Bone marrow (tissue), 2 donors: ENCODE measurements at places on chromosomes 7 and 10.

- no peak for DNase-seq
These were observed 335.4 kb downstream of the CXCL12 start for GRCh38 chr10:44049301-44050015.

DNA sequence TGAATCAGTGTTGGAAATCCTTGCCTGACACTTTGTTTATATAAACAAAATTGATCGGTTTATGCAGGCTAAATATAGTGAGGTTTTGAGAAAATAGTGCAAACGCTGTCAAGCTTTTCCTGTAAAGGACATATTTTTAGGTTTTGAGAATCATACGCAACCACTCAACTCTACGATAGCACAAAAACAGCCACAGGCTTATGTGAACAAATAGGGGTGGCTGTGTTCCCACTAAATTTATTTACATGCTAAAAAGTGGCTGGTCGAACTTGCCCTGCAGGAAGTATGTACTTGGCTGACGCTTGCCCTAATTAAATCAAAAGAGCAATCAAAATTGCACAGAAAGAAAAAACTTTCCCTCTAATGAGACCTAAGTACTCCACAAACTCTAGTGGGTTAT is 234.7 kb upstream of the CACNA2D1 start:
- DNase-seq: no peak

DNA sequence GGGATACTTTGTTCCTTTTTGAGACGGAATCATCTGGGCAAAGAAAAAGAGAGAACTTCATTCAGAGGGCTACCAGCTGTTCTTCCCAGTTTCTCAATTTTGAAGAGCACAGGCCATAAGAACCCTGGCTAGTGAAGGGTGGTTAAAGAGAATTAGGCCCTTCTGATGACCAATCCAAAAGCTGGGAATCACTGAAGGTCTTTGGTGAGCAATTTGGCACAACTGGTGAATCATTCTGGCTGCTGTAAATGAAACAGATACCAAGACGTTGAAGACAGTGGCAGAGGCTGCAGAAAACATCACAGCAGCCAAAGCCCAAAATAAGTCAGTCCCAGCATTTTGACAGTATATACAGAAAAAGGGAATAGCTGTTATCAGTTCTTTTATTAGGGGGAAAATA is 5.1 kb downstream of the RAPGEF5 start:
- DNase-seq: no peak

GRCh38 chr7:24793982-24794648 is 36.9 kb upstream of the GSDME start:
- DNase-seq: no peak

DNA sequence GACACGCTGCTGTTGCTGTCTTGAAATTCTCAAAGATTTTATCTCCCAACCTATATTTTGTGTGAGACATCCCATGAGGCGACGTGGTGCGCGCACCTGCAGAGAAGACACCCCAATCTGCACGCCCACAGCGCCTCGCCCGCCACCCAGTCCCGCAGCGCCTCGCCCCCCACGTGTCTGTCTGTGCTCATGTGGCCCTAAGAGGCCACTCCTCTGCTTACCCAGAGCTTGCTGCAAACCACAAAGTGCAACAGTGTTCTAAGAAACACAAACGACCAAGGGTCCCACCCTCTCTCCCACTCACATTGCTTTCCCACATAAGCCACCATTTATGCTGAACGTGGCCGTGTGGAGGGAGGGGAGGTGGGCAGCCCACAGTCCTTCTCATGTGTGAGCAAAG is 287.2 kb downstream of the PTPRN2 start:
- DNase-seq: no peak

DNA sequence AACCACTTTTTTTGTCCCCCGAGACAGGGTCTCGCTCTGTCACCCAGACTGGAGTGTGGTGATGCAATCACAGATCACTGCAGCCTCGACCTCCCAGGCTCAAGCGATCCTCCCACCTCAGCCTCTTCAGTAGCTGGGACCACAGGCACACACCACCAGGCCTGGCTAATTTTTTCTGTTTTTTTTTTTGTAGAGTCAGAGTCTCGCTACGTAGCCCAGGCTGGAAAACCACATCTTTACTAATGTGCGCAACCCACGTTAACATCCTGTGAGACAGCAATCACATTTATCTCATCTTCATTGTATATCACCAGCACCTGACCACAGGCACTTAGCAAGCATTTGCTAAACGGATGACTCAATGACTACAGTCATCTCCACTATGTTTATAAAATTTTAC is 77.8 kb upstream of the ATP6V0A4 start:
- DNase-seq: no peak

- DNase-seq: peak; percentile 81
These were observed 35.3 kb downstream of the BLNK start for GRCh38 chr10:96236090-96236478.

DNA sequence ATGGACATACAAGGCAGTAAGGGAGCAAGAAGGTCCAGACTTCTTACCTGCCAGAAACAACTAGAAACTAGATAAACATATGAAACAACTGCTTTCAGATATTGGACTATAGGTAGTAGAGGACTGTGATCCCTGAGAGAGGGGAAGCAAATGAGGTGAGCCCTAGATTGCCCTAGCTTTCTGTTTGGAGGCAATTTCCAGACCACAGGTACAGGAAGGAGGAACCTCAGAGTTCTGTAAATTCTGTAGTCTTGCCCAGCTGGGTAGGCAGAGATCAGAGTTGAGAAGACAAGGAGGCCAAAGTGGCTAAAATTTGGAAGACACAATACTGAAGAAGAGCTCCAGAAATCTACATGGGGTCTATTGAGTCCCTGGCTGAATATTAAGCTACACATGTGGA is 21.0 kb downstream of the CDK6 start:
- no peak for DNase-seq

DNA sequence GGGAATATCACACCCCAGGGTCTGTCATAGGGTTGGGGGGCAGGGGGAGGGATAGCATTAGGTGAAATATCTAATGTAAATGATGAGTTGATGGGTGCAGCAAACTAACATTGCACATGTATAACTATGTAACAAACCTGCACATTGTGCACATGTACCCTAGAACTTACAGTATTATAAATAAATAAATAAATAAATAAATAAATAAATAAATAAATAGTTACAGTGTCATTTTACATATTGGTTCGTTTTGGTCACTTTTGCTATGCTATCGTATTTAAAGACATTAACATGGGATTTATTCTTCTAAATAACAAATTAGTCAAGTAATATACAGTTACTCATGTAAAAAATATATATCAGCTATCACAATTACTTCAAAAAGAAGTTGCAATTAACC is 228.7 kb downstream of the HECW1 start:
- no peak for DNase-seq
